Mesenchymal stem cell (in vitro differentiated cells and primary cell): ENCODE measurements at places on chromosomes 4 and X.

DNA sequence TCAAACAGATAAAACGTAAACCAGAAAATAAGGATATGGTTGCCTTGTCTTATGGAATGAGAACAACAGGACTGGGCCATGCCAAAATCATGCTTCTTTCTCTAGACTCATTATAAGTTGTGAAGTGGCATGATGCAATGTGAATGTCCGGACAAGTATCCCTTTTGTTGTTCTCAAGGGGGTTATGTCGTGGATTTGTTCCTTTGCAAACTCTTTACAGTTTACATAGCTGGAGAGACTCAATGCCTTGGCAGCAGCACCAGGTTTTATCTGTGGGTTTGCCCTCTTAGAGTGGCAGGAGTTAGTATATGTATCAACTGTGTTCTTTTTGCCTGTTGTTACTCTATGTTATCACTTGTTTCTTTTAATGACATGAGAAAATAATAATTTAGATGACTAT lies 41.4 kb downstream of the SPRY1 start:
- H3K4me3 ChIP-seq = no peak overlapping the region
- no peaks in the 10 kb centered on the region for H3K4me1 ChIP-seq
- no peaks in the 10 kb centered on the region for H3K36me3 ChIP-seq

- H3K4me3 ChIP-seq = no peak overlapping the region
- H3K27me3 ChIP-seq = no peaks in the 10 kb centered on the region
- no peaks in the 10 kb centered on the region for H3K36me3 ChIP-seq
These were observed 349.3 kb upstream of the KLF3 start for GRCh38 chr4:38314663-38315062.

DNA sequence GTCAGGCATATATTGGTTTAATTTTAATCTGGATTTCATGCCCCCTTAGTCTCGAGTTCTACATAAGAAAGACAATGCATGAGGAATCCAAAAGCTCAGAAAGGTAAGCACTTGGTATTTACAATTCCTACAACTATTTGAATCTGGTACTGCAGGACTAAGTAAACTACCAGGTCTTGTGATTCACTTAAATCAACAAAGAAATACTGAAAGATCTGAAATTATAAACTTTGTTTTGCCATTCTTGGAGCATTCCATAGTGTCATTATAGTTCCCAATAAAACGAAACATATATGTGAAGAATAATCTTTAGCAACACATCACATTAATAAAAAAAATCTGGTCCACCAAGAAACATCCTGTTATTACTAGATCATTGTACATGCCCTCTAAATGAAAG lies 482.3 kb downstream of the ANKRD50 start:
- H3K27me3 ChIP-seq = no peaks in the 10 kb centered on the region
- H3K4me1 ChIP-seq = no peaks in the 10 kb centered on the region
- H3K27ac ChIP-seq = no peak overlapping the region
- H3K4me3 ChIP-seq = no peak overlapping the region

DNA sequence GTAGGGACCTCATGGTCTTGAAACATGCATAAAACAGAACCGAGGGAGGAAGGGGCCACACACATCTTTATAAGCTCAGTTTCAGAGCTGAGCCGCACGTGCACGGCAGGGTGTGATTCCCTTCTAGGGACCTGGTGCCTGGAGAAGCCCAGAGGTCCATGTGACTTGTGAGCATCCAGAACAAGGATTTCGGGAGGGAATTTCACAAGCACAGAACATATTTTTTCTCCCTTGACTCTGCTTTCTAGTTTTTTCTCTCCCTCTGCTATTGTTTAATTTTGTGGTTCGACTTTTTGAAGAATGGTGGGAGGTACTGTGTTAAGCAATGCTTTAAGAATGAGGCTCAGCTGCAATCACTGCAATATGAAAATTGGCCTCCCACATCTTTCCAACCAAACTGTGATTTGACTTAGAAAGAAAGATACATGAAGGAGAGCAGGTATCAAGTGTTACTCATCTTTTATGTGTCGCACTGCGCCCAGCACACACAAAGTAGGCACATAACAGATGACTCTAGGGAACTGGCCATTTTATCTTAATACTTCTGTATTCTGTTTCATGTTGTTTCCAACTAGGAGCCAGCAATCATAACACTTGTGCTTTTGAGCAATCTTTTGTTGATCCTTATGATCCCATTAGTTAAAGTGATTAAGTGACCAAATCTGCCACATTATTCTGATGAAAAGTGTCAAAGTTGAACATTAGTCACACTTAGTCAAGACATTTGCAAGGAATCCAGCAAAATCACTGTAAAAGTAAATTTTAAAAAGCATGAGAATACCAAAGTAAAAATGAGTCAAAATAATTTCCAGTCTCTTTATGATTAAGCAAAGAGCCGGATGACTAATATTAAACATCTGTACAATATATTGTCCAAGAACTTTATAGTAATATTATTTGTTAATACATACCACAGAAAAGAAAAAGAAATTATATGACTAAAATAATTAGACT lies 86.4 kb downstream of the SHISA3 start:
- H3K27ac ChIP-seq = no peak overlapping the region
- H3K4me1 ChIP-seq = peaks cover 1% of the 10 kb centered on the region
- no peaks in the 10 kb centered on the region for H3K36me3 ChIP-seq
- H3K27me3 ChIP-seq = no peaks in the 10 kb centered on the region
- DNase-seq = no peak

- peaks cover 18% of the 10 kb centered on the region for H3K4me1 ChIP-seq
- peaks cover 24% of the 10 kb centered on the region for H3K36me3 ChIP-seq
- H3K27me3 ChIP-seq = no peaks in the 10 kb centered on the region
- H3K27ac ChIP-seq = no peak overlapping the region
- no peak for DNase-seq
These were observed 478 bp upstream of the PLXNA3 start for GRCh38 chrX:154457491-154458115.

- no peaks in the 10 kb centered on the region for H3K4me1 ChIP-seq
- H3K4me3 ChIP-seq = no peak overlapping the region
- no peaks in the 10 kb centered on the region for H3K36me3 ChIP-seq
- H3K27me3 ChIP-seq = no peaks in the 10 kb centered on the region
- DNase-seq = no peak
- H3K27ac ChIP-seq = no peak overlapping the region
These were observed 440.4 kb upstream of the ADGRL3 start for GRCh38 chr4:60759518-60760245.

GRCh38 chrX:148270499-148270898 lies 229.9 kb upstream of the AFF2 start:
- no peak overlapping the region for H3K27ac ChIP-seq
- H3K4me1 ChIP-seq = no peaks in the 10 kb centered on the region
- no peaks in the 10 kb centered on the region for H3K36me3 ChIP-seq
- H3K27me3 ChIP-seq = no peaks in the 10 kb centered on the region

GRCh38 chrX:47311932-47312774 lies 58.2 kb upstream of the ZNF157 start:
- no peaks in the 10 kb centered on the region for H3K36me3 ChIP-seq
- H3K4me1 ChIP-seq = no peaks in the 10 kb centered on the region
- DNase-seq = peak; percentile 51
- H3K27me3 ChIP-seq = peaks cover 42% of the 10 kb centered on the region

GRCh38 chr4:121484633-121485032 lies 103.8 kb upstream of the QRFPR start:
- no peaks in the 10 kb centered on the region for H3K36me3 ChIP-seq
- H3K27ac ChIP-seq = no peak overlapping the region
- H3K4me1 ChIP-seq = no peaks in the 10 kb centered on the region
- peak; percentile 64 for DNase-seq
- H3K27me3 ChIP-seq = no peaks in the 10 kb centered on the region

- peak; percentile 52 for DNase-seq
- no peak overlapping the region for H3K4me3 ChIP-seq
- no peak overlapping the region for H3K27ac ChIP-seq
- peaks cover 78% of the 10 kb centered on the region for H3K27me3 ChIP-seq
These were observed 6.0 kb upstream of the EFNB1 start for GRCh38 chrX:68822641-68823410.

DNA sequence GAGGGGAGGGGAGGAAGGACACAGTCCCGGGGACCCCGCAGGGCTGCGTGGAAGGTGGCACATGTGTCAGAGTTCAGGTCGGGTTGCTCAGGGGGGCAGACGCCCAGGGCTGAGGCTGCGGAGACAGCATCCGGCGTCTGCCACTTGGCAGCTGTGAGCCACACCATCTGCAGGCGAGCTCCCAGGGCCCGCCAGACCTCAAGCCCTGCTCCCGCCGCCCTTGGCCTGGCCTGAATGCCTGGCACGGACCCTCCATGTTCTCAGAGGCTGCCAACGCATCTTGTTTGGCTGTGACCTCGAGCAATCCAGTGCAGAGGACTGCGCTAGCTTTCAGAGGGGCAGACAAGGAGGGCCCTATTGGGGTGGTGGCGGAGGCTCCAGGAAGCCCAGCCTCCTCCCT lies 5.1 kb downstream of the BGN start:
- H3K4me1 ChIP-seq = peaks cover 17% of the 10 kb centered on the region
- H3K36me3 ChIP-seq = no peaks in the 10 kb centered on the region
- H3K27ac ChIP-seq = no peak overlapping the region
- H3K27me3 ChIP-seq = no peaks in the 10 kb centered on the region
- no peak for DNase-seq

GRCh38 chrX:143306991-143307937 lies 210.0 kb downstream of the SPANXN3 start:
- DNase-seq = no peak
- no peaks in the 10 kb centered on the region for H3K36me3 ChIP-seq
- H3K27ac ChIP-seq = no peak overlapping the region
- no peak overlapping the region for H3K4me3 ChIP-seq
- H3K27me3 ChIP-seq = no peaks in the 10 kb centered on the region
- no peaks in the 10 kb centered on the region for H3K4me1 ChIP-seq

- no peaks in the 10 kb centered on the region for H3K36me3 ChIP-seq
- peaks cover 5% of the 10 kb centered on the region for H3K4me1 ChIP-seq
- H3K27me3 ChIP-seq = no peaks in the 10 kb centered on the region
- DNase-seq = no peak
- H3K27ac ChIP-seq = no peak overlapping the region
These were observed 6.9 kb downstream of the PSAPL1 start for GRCh38 chr4:7427831-7428260.

DNA sequence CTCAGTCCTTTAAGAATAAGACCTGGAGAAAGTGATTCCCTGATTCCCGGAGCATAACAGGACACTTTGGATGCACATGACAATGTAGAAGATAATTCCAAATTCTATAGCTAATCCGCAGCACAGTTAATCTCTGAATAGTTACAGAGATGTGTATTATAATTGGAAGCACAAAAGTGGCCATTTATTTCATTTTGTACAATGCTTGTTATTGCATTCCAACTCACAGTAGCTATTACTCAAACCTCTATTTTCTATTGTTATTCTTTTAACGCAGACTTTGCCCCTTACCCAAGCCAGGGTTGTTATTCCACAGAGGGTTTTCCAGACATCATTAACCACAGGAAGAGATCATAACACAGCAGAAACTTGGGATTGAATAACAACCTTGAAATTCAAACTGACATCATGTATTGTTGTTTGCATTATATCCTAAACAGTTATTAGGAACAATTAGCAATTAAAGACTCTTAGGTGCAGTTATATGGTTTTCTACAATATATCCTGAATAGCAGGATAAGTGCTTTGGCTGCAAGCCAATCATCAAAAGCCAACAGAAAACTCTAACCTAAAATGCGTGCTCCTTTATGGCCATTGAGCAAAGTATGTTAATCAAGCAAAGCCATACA lies 984.0 kb upstream of the TENM3 start:
- no peaks in the 10 kb centered on the region for H3K4me1 ChIP-seq
- H3K27me3 ChIP-seq = no peaks in the 10 kb centered on the region
- H3K4me3 ChIP-seq = no peak overlapping the region
- DNase-seq = no peak
- H3K27ac ChIP-seq = no peak overlapping the region

DNA sequence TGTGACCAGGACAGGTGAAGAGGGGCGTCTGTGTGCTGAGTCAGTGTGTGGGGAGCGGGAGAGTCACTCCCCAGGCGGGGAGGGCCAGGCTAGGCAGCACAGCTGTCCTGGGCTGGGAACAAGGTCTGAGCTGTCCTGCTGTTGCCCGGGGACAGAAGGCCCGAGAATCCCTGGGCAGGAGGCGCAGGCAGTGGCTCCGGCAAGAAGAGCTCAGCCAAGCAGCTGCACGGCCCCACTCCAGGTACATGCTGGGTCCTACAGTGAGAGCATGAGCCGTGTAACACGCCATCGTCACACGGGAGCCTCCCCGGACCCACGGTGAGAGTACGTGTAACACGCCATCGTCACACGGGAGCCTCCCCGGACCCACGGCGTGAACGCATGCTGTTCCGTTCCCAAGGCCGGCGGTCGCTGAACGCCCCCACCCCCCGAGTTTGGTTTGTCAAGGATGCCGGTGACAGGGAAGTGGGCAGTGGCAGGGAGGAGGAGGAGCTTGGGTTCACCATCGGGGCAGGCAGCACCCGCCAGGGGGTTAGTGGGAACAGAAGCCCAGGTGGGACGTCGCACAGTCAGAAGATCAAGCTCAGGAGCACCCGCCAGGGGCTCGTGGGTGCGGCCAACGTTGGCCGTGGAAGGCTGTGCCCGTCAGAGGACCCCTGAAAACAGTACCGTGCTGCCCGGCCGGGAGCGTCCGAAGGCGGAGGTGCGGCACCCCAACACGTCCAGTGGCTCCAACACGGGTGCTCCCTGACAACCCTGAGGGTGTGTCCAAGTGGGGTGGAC lies 15.6 kb downstream of the PPP2R3B start:
- no peaks in the 10 kb centered on the region for H3K36me3 ChIP-seq
- no peak overlapping the region for H3K4me3 ChIP-seq
- peaks cover 38% of the 10 kb centered on the region for H3K4me1 ChIP-seq

GRCh38 chr4:81470456-81471297 lies 1.0 kb downstream of the RASGEF1B start:
- H3K4me1 ChIP-seq = peaks cover 11% of the 10 kb centered on the region
- H3K36me3 ChIP-seq = no peaks in the 10 kb centered on the region
- H3K27me3 ChIP-seq = peaks cover 17% of the 10 kb centered on the region
- peak overlapping the region; percentile 81 for H3K4me3 ChIP-seq
- peak; percentile 13 for DNase-seq

DNA sequence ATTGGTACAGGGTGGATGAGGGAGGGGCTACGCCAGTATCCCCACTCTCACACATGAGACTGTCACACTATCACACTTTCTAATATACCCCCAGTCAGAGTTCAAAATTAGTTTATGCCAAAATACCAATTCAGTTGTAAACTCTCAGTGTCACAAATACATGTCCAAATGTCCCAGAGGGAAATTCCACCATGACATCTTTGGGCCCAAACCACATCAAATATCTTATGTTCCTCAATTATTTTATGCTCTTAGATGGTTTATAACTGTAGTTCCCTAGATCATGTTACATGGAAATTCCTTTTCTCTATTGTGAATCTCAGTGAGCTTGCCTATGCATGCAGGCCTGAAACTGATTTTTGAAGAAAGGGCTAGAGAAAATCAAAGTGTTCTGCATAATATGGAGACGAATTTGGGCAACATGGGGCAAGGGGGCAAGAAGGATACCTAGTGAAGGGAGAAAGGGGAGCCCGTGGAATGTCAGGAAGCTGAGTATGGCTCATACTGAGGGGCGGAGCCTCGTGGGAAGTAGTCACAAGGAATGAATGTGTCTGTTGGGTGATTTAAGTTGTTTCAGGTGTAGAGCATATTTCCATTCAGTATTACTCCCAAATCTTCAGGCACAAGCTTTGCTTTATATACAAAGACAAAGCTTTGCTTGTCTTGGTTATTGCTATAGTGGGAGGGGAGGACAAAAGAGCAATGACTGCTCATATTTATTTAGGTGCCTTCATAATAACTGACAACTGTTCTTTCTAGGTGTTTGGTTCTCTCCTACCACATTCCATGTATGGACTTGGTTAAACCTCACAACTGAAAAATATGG lies 40.8 kb downstream of the CLNK start:
- H3K27ac ChIP-seq = no peak overlapping the region
- H3K4me1 ChIP-seq = peaks cover 4% of the 10 kb centered on the region
- DNase-seq = no peak
- H3K4me3 ChIP-seq = no peak overlapping the region
- no peaks in the 10 kb centered on the region for H3K27me3 ChIP-seq
- H3K36me3 ChIP-seq = no peaks in the 10 kb centered on the region

GRCh38 chr4:93394545-93395081 lies 433.9 kb upstream of the ATOH1 start:
- H3K27me3 ChIP-seq = no peaks in the 10 kb centered on the region
- H3K36me3 ChIP-seq = no peaks in the 10 kb centered on the region
- H3K4me3 ChIP-seq = no peak overlapping the region
